NCI-H446 (cell line): ENCODE measurements at places on chromosomes 1 and 21.

GRCh38 chr1:113369699-113370098 lies 20.6 kb upstream of the MAGI3 start:
- DNase-seq: no peak

- DNase-seq: no peak
Measured at GRCh38 chr1:43987159-43987902, 4.1 kb upstream of the CCDC24 start.

GRCh38 chr1:205809942-205810345 lies 3.1 kb downstream of the SLC41A1 start:
- no peak for DNase-seq

GRCh38 chr1:209062081-209062620 lies 521.4 kb upstream of the CAMK1G start:
- no peak for DNase-seq

- no peak for DNase-seq
Measured at GRCh38 chr1:156914440-156914856, 6.0 kb upstream of the LRRC71 start.

DNA sequence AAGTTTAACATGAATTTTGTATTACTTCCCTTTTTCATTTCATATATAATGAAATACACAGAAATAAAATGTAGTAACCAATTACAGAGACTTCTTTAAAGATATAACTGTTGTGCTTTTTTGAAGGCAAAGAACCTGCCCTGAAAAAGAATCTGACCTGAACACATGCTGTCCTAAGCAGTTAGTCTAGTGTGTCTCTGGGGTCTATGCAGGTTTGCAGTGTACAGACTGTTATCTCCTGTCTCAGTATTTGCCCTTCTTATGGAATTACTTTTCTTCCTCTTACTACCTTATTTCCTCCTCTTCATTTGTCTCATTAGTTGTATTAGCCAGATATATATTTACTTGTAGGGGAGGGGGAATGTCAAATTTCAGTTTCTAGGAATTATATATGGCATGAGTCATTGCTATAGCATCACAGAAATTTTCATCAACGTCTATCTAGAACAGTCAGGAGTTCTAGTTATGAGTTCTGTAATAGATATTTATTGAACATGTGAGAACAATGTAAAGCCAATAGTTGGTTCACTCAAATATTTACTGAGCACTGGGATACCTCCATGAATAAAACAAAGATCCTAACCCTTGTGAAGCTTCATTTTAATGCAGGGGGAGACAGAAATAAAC lies 28.4 kb upstream of the PLEKHO1 start:
- no peak for DNase-seq

DNA sequence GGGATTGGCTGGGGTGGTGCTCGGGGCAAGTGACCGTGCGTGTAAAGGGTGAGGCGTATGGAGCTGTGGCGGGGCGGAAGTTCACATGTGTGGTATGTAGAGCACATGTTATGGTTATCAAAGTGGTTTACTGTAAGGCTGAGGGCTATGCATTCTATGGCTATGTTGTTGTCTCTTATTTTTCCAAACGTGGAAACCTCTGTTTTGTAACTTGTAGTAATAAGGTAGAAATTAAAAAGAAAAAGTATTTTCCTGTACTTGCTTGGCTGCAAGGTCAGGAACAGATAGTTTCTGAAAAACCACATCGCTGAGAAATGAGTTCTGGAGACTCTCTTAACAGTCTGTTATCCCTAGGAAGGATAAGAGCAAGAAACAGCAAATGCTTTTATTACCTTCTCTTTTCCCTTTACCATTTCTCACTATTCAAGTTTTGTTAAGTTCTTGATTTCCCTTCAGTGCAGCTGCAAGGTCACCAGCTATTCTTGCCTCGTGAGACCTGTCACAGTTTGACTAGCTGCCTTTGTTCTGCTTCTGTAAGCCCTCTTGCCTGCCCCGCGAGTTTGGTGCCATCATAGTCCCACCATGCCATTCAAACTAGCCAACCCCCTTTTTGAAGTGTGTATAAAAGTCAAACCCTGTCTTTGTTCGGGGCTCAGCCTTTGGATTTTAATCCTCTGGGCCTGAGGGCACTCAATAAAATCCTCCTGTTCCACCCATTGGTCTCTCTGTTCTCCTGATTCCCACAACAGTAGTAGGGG lies 9.5 kb downstream of the RNU1-2 start:
- peak; percentile 98 for DNase-seq

GRCh38 chr1:92754719-92755050 lies 30.2 kb downstream of the EVI5 start:
- no peak for DNase-seq

GRCh38 chr1:45943185-45943584 lies 139.8 kb downstream of the MAST2 start:
- no peak for DNase-seq

DNA sequence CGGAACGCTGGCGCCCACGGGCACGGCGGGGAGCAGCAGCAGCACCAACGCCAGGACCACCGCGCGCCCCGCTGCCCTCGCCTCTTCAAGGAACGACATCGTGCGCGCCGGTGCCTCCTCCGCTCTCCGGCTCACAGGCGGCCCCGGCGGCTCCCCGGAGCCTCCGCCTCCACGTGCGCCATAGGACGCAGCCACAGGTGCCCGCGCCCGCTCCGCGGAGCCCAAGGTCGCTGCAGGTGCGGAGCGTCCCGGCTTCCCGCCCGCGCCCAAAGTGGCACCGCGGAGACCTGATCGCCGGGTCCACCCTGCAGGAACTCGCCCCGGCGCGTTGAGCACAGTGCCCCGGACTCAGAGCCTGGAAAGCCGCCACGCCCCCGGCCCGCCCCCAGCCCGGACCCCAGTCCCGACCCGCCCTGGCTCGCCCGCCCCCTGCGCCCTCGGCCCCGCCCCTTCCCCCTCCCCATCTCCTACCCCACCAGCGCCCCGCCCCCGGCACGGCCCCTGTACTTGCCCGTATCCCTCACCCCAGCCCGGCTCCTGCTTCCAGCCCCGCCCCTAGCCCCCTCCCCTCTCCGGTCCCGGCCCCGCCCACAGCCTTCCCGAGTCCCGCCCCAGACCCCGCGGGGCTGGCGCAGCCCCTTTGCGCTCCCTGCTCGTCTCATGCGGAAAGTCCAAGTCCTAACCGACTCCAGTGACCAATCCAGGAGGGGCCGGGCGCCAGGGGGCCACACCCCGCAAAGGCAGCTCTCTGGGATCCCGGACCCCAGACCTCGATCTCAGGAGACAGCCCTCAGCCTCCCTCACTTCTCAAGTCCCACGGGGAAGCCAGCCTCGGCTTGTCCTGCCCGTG lies at the start of gene MEGF6:
MEGF6 (minus strand) TSS at position 339 of the 850 bp plus-strand sequence; CDS start at position 99, 240 bp downstream.
- peak; percentile 33 for DNase-seq

DNA sequence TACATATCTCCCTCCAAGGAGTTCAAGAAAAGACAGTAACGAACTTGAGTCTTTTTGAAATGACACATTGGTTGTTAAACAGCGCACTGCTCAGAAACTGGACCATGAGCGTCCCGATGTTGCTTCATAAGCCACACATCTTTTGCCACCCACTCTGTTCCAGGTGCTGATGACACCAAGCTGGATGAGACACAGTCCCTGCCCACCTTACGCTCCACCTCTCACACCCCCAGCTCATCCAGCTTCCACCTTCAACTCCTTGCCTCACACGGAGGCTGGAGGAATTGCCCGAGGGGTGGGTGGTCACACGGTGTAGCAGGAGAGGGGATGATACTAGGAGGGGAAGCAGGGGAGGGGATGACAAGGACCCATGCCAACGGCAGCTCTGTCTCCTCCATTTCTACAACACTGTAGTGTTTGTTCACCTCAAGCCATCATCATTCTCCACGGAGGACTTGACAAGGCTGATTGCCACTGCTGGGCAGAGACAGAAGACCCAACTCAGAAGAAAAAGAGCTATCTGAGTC lies 148.5 kb upstream of the TNR start:
- no peak for DNase-seq

DNA sequence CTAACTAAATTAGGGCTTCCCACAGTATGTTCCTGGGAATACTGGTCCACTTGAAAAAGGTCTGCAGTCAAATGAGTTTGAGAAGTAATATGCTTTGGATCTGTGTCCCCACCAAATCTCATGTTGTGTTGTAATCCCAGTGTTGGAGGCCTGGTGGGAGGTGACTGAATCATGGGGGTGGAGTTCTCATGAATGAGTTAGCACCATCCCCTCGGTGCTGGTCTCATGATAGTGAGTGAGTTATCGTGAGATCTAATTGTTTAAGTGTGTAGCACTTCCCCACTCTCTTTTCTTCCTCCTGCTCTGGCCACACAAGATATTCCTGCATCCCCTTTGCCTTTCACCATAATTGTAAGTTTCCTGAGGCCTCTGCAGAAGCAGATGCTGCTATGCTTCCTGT lies 16.9 kb upstream of the DMRTB1 start:
- peak; percentile 12 for DNase-seq

DNA sequence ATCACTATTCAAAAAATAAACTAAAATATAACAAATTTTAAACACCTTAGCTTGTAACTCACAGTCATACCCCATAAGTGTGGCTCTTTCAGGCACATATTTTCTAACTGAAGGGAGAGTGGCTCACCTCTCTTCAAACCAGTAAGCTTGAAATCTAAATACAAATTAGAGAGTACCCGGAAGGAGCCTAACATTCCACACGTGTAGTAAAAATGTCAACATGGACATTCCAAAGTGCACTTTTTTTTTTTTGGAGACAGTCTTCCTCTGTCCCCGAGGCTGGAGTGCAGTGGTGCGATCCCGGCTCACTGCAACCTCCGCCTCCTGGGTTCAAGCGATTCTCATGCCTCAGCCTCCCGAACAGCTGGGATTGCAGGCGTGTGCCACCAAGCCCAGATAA lies 275.6 kb upstream of the ADGRL2 start:
- no peak for DNase-seq

DNA sequence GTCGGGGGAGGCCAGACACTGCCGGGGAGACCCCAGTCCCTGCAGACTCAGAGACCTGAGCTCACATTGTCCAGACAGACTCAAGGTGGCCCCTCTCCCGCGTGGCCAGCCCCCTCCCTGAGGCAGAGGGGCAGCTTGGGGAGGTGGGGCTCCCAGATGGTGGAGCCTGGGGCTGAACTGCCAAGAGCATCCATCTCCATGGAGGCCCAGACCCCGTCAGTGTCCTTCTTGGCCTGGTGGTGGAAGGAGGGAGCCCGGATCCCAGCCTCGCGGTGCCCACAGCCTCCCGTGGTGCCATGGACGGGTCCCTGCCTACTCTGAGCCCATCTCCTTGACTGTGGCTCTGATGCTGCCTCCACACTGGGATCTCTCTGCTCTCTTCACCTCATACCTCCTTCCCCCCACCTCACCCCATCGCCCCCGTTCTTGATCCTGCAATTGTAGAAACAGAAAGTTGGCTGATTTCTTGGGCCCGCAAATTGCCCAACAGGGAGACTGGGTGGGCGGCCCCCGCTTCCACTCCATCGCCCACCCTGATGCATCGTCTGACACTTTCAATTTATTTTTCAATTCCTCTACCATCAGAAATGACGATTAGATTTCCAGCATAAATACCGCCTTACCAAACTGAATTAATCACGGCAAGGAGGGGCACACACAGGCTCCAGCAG lies 348.9 kb downstream of the MATN1 start:
- DNase-seq: no peak

GRCh38 chr1:30822966-30823581 lies 65.5 kb upstream of the LAPTM5 start:
- DNase-seq: peak; percentile 37

- no peak for DNase-seq
Measured at GRCh38 chr1:10779201-10779600, 17.2 kb downstream of the CASZ1 start.

DNA sequence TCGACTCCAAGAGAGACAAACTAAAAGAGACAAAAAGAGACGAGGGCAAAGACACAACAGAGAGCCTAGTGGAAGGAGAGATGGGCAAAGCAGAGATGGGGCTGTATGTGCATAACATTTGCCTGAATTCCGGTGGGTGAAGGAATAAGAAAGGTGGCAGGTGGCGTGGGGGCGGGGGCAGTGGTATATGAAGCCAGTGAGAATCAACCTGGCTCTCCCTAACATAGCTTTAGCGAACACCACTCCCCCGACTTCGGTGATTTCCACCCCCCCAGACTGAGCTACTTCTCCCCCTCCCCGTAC lies 1.1 kb downstream of the INKA2 start:
- DNase-seq: no peak

GRCh38 chr1:31383967-31384366 lies 11.1 kb upstream of the FABP3 start:
- no peak for DNase-seq

DNA sequence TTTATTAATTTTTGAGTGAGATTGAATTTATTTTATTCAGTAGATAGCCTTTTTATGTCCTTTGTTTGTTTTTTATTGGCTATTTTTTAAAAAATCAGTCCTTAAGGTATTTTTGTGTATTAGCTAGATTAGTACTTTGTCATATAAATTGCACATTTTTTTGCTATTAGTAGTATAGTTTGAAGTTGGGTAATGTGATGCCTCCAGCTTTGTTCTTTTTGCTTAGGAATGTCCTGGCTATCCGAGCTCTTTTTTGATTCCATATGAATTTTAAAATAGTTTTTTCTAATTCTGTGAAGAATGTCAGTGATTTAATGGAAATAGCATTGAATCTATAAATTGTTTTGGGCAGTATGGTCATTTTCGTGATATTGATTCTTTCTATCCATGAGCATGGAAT lies 80.4 kb downstream of the MAN1A2 start:
- DNase-seq: no peak

GRCh38 chr1:42456754-42457089 lies 379 bp downstream of the PPCS start:
- DNase-seq: no peak

- DNase-seq: no peak
Measured at GRCh38 chr1:171798765-171799164, 17.3 kb downstream of the METTL13 start.

- DNase-seq: no peak
Measured at GRCh38 chr21:39527664-39528381, 76.1 kb downstream of the SH3BGR start.

- no peak for DNase-seq
Measured at GRCh38 chr1:52677076-52677806, 20.9 kb downstream of the COA7 start.

DNA sequence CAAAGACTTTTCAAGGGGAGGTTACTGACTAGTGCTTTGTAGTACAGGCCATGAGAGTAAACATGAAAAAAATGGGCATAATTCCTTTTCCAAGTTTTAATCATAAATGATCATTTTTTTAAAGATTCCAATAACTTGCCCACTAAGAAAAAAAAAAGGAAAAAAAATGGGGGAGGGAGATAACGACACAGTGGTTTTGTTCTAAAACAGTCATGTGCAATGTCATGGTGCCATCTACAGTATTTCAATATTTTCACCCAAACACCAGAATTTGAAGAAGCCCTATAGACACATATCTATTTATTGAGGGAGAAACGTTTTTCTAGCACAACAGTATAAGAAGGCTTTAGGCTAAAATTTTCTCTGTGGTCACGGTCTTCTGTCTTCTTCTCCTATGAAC lies 250.2 kb downstream of the LTN1 start:
- peak; percentile 32 for DNase-seq
